ENCODE measurements at places on chromosomes 13 and 19.
A peak's percentile ranks its signal among the peaks of the same experiment; 100 is the strongest.

- DNase-seq, result no peak
Measured at GRCh38 chr13:93293710-93294109, 67.1 kb downstream of the GPC6 start.

- no peak for DNase-seq
Measured at GRCh38 chr13:27627380-27627779, 5.7 kb downstream of the POLR1D start.

DNA sequence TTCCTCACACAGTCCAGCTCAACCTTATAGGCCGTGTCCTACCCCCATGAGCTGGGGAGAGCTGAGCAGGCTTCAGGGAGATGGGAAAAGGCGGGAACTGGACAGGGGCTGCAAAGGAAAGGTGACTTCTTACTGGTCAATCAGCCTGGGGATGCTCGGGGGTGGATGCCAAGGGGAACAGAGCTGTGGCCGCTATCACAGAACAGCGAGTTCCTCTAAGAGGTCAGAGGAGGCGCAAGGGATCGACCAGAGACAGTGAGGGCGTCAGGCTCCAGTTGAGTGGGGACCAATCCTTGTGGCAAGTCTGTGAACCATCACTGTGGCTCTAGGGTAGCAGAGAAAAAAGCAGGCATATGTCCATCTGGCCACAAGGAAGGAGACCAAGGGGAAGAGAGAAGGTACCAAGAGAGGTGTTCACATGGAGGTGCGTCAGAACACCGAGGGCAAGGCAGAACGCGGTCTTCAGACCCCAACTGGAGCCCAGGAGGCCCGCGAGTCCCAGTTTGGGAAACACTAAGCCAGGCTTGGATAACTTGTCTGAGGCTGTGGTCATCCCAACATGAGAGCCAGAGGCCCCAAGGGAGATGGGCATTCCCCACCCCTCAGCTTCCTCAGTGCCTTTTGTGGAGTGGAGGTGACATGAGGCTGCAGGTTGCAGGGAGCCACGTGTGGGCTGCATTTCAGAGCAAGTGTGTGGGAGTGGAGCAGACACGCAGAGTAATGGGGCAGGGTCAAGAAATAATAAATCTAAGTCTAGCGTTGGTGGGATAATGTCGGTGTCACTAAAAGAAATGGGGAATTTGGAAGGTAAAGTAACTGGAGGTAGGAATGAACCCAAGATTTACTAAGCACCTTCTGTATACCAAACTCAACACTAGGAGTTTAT is 3.9 kb downstream of the F10 start:
- no peak for DNase-seq

- DNase-seq, result no peak
Measured at GRCh38 chr13:79560954-79561353, 80.0 kb downstream of the NDFIP2 start.

GRCh38 chr19:23758187-23759074 is at the start of gene ZNF681:
Gene ZNF681 (minus strand): TSS chr19:23758891. CDS start chr19:23758749, 142 bp downstream.
- peak; percentile 92 for DNase-seq

DNA sequence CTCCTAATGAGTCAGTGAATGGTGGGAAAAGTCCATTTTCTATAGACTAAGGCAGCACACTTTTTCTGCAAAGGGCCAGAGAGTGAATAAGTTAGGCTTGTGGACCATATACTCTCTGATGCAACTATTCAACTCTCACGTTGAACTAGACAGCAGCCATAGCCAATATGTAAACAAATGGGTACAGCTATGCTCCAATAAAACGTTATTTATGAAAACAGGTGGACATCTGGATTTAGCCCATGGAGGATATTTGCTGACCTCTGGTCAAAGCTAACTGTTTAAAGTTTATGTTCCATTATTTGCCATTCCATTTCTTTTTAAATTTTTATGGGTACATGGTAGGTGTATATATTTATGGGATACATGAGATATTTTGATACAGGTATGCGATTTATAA is 4.7 kb upstream of the CCDC169 start:
- no peak for DNase-seq
